ENCODE measurements at places on chromosomes 11 and 22. TPM values are rescaled to one million over a fixed set of nuclear protein-coding genes. Genes with fewer than 3 reads are reported as not detected.

The GVQW3 gene
- 8.1 TPM for total RNA-seq

DNA sequence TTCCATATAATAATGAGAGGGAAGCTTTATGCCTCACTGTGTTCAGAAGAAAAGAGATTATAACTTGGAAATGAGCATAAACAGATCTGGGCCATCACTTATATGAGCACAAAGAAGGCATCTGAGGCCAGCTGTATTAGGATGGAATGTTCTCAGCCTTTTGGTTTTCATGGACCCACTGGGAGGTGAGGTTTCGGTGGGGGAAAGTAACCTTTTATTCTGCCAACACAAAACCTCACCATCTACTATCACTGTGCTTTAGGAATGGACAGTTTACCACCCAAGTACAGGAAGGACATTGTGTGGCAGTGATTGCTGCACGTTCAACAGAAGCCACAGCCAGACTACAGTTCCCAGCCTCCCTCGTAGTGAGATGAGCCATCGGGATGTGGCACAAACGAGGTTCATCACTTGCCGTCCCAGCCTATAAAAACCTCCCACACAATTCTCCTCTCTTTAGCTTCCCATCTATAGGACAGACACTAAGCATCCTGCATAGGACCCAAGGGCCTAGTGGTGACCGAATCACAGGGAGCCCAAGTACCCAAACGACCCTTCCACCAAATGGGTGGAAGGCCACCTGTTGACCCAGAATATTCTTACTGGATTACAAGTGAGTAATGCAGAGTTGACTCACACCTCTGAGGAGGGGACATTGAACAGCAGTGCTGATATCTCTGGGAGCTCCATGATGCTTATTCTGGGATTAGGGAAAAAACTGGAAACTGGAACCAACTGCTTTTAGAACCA, 121.5 kb upstream of the RAG2 start:
- peaks cover 3% of the 10 kb centered on the region for H3K4me1 ChIP-seq
- H3K27me3 ChIP-seq = peaks cover 20% of the 10 kb centered on the region
- no peak overlapping the region for H3K4me3 ChIP-seq
- no peak for DNase-seq
- no peaks in the 10 kb centered on the region for H3K36me3 ChIP-seq

DNA sequence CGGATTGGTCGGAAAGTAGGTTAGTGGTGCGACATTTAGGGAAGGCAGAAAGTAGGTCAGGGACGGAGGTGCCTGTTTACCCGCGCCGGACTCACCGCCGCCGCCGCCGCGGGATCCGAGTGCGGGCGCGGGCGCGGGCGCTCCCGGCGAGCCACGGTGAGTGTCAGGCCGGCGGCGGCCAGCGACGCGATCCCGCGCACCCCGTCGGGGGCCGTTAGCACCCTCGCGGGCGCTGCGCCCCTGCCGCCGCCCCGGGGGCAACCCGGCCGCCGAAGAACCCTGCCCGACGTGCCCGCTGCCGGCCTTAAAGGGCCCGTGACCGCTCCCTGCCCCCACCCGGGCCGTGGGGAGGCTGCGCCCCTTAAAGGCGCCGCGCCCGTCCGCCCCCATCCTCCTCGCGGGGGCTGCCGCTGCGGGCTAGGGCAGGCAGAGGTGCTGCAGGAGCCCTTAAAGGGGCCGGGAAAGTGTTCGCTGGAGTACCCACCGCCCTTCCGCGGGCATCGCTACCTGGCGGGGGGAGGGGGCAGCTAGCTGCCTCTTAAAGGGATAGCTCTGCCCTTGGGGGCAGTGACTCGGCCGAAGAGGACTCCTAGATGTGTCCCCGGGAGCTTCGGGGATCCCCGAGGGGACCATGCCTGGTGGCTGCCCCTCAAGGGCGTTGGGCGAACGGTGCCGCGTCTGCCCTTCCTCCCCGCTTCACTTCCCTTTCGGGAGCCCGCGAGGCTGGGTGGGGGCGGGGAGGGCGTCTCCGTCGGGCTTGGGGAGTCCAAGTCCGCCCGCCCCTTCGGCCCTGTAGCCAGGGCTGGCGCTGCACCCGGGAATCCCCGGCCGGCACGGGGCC, at the start of gene BMAL1:
Gene BMAL1, plus strand, starts transcription at position 23 of the 841 bp plus-strand sequence. CDS start 76,519 bp downstream, outside the sequence.
- H3K27ac ChIP-seq = no peak within 1 kb of the TSS
- H3K4me1 ChIP-seq = no peaks in the 10 kb centered on the region
- peaks cover 57% of the 10 kb centered on the region for H3K27me3 ChIP-seq
- no peak for DNase-seq
- no peaks in the 10 kb centered on the region for H3K36me3 ChIP-seq

GRCh38 chr11:32827276-32827675, 2.5 kb upstream of the PRRG4 start:
- no peak overlapping the region for H3K4me3 ChIP-seq
- no peaks in the 10 kb centered on the region for H3K4me1 ChIP-seq
- no peaks in the 10 kb centered on the region for H3K36me3 ChIP-seq
- DNase-seq = no peak
- peaks cover 8% of the 10 kb centered on the region for H3K27me3 ChIP-seq

The CCDC116 gene
- not detected for total RNA-seq

The MS4A7 gene
- total RNA-seq = not detected

The APIP gene
- 25.7 TPM for total RNA-seq

The TRIM34 gene
- total RNA-seq = 0.63 TPM

The ALDH3B1 gene
- 0.32 TPM for total RNA-seq

DNA sequence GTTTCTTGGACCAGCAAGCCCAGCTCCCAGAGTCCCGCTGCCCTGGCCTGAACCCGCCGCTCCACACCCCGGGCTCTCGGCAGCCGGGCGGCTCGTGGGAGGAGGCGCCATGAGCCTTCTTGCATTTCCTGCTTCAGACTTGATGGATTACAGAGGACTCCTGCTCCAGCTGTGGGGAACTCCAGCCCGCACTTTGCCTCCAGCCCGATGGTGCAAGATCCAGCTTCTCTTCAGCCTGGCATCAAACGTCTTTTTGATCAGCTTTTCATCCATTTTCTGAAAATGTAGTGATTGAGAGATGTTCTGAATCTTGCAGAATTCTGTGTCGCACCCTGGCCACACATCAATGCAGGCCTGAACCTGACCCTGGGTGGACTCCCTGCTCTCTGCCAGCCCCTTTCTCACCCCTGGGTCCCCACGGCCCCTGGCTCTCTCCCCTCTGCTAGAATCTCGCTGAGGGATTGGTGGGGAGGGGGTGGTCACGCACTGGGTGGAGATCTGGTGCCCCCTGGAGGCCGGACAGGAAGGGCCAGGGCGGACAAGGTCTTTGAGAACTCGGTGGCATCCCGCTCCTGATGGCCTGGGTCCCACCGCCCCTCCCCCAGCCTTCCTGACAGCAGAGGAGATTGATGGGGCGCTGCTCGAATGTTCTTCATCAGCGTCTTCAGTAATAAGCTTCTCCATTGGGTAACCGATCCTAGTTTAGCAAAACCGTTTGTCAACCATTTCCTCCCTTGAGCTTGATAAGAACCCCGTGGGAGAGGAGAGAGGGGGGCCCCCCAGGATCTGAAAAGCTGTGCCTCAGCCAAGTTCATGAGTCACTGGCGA, 12.1 kb upstream of the NFAM1 start:
- no peak overlapping the region for H3K27ac ChIP-seq
- peak overlapping the region; percentile 49 for H3K4me3 ChIP-seq
- no peaks in the 10 kb centered on the region for H3K27me3 ChIP-seq
- H3K4me1 ChIP-seq = peaks cover 15% of the 10 kb centered on the region
- no peak for DNase-seq
- H3K36me3 ChIP-seq = no peaks in the 10 kb centered on the region

The SORL1 gene
- 65.5 TPM for total RNA-seq

GRCh38 chr11:2933375-2934020, 4.3 kb upstream of the PHLDA2 start:
- no peak overlapping the region for H3K4me3 ChIP-seq
- peaks cover 15% of the 10 kb centered on the region for H3K27me3 ChIP-seq
- no peak overlapping the region for H3K27ac ChIP-seq
- H3K36me3 ChIP-seq = no peaks in the 10 kb centered on the region
- no peaks in the 10 kb centered on the region for H3K4me1 ChIP-seq

GRCh38 chr11:17221968-17222367, 14.2 kb upstream of the PIK3C2A start:
- H3K27ac ChIP-seq = no peak overlapping the region
- no peak overlapping the region for H3K4me3 ChIP-seq
- H3K36me3 ChIP-seq = no peaks in the 10 kb centered on the region

The PLAAT5 gene
- 16.0 TPM for total RNA-seq

DNA sequence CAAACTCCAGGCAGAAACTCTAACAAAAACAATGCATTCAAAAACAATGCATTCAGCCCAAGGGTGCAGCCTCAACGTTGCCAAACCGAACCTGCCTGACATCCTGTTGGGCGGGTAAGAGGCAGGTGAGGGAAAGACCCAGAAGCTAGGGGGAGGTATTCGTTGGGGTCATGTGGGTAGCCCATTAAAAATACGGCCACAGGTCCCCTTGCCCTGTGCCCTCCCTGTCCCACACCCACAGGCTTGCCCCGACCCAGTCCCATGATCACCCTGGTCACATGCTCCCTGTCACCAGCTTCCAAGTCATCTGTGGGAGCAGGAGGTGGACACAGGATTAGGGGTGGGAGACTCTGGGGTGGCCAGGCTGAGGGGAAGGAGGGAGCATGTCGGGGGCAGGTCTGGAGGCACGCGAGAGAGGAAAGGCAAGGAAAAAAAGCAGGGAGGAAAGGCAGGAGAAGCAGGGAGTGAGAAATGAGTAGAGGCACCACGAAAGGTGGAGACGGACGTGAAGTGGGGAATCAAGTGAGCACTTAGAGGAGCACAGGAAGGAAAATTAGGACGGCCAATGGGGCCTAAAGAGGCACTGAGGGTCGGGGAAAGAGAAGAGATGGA, 683 bp downstream of the PLA2G6 start:
- no peak for DNase-seq
- no peaks in the 10 kb centered on the region for H3K4me1 ChIP-seq
- no peaks in the 10 kb centered on the region for H3K27me3 ChIP-seq
- peak overlapping the region; percentile 60 for H3K4me3 ChIP-seq
- H3K36me3 ChIP-seq = no peaks in the 10 kb centered on the region

- H3K4me3 ChIP-seq = no peak overlapping the region
- H3K4me1 ChIP-seq = no peaks in the 10 kb centered on the region
- no peak for DNase-seq
- H3K27ac ChIP-seq = no peak overlapping the region
- no peaks in the 10 kb centered on the region for H3K36me3 ChIP-seq
Observed at GRCh38 chr11:92295175-92296137, 70.8 kb downstream of the FAT3 start.

The UBQLNL gene
- not detected for total RNA-seq

Measured in H1 (cell line).